Activated CD4-positive, alpha-beta T cell treated with anti-CD3 and anti-CD28 coated beads for 36 hours (primary cell): ENCODE measurements at places on chromosomes 12 and 14. TPM values are rescaled to one million over a fixed set of nuclear protein-coding genes. Genes with fewer than 3 reads are reported as not detected.

The SMOC1 gene
- total RNA-seq, result not detected

The IAPP gene
- total RNA-seq, result not detected

The ANG gene
- 0.83 TPM for total RNA-seq

The AVPR1A gene
- not detected for total RNA-seq

The AQP2 gene
- not detected for total RNA-seq

The EIF2S3B gene
- total RNA-seq, result 1.8 TPM

The IKZF4 gene
- total RNA-seq, result 16.3 TPM

The EXD2 gene
- total RNA-seq, result 10.8 TPM

The TCTN2 gene
- total RNA-seq, result 4.4 TPM

The RASSF8 gene
- total RNA-seq, result 1.3 TPM

The L2HGDH gene
- 12.8 TPM for total RNA-seq

The DENND5B gene
- 0.48 TPM for total RNA-seq

The IFNG-AS1 gene
- not detected for total RNA-seq

The SIX6 gene
- not detected for total RNA-seq

The SENP1 gene
- 61.8 TPM for total RNA-seq

The GPR84 gene
- 0.98 TPM for total RNA-seq

The EMP1 gene
- 12.9 TPM for total RNA-seq

The KRT82 gene
- total RNA-seq, result not detected

The CHGA gene
- total RNA-seq, result not detected

The TMPRSS12 gene
- total RNA-seq, result not detected

The PLA2G1B gene
- total RNA-seq, result 0.51 TPM

The HHIPL1 gene
- 0.07 TPM for total RNA-seq

The MTA1 gene
- total RNA-seq, result 136 TPM

The DTX1 gene
- 12.9 TPM for total RNA-seq

The PHC1 gene
- 21.9 TPM for total RNA-seq

The CCDC175 gene
- not detected for total RNA-seq

The FOXN4 gene
- total RNA-seq, result not detected

The GPRC5D gene
- total RNA-seq, result not detected

The KRT77 gene
- total RNA-seq, result not detected

The HNF1A gene
- total RNA-seq, result not detected

The CLEC12A gene
- total RNA-seq, result not detected

The ADAMTS20 gene
- total RNA-seq, result not detected

The MYF6 gene
- not detected for total RNA-seq

The RD3L gene
- total RNA-seq, result not detected

The KRT8 gene
- 1.1 TPM for total RNA-seq

The AKAP3 gene
- total RNA-seq, result 2.8 TPM

The FBLN5 gene
- total RNA-seq, result 3.0 TPM

The FAR2 gene
- 8.1 TPM for total RNA-seq

The TOMM20L gene
- total RNA-seq, result not detected

The MSI1 gene
- 0.96 TPM for total RNA-seq

The ZFYVE1 gene
- total RNA-seq, result 8.3 TPM

The RTN1 gene
- total RNA-seq, result not detected

The MYF5 gene
- total RNA-seq, result not detected

The KCNMB4 gene
- total RNA-seq, result 0.94 TPM
